ENCODE measurements at places on chromosomes 1 and 21. TPM values are rescaled to one million over a fixed set of nuclear protein-coding genes. Genes with fewer than 3 reads are reported as not detected.

CRABP2 gene
- 3.6 TPM for total RNA-seq

FAM163A gene
- not detected for total RNA-seq

B3GALT5 gene
- total RNA-seq: 4.9 TPM

PDZK1IP1 gene
- 56.4 TPM for total RNA-seq

MED8 gene
- 22.1 TPM for total RNA-seq

F13B gene
- total RNA-seq: not detected

CYP4A11 gene
- total RNA-seq: 0.78 TPM

LCE2D gene
- total RNA-seq: not detected

SYT6 gene
- 3.3 TPM for total RNA-seq

MAP1LC3C gene
- 0.26 TPM for total RNA-seq

HCN3 gene
- 1.3 TPM for total RNA-seq

ST6GALNAC5 gene
- 2.6 TPM for total RNA-seq

SMIM11 gene
- total RNA-seq: 3.4 TPM

CFHR1 gene
- not detected for total RNA-seq

ZCCHC17 gene
- 8.0 TPM for total RNA-seq

All from body of pancreas (tissue), 4 donors.